NCI-H1105 treated with DMSO at 0.1 percent for 48 hours (cell line): ENCODE measurements at places on chromosomes 6 and 20.

- no peak for DNase-seq
Measured at GRCh38 chr6:57432157-57432556, 114.7 kb downstream of the PRIM2 start.

DNA sequence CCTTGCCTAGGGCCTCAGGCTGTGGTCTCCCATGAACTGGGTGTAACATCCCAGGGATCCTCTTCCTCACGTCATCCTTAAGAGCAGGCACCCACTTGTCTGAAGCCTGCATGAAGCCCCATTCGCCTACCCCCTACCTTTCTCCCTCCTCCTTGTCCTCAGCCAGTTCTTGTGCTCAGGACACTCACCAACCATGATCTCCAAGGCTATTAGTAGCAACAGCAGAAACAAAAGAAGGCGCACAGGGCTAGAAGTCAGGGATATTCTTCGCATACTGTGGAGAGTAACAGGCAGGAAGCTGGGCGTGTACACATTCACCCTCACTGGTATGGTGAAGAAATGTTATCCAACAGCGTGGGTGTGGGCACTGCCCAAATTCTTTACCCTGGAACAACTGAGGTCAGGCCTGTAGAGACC lies 7.3 kb downstream of the RAET1E start:
- DNase-seq = no peak

- DNase-seq = no peak
Measured at GRCh38 chr6:97456070-97456469, 173.1 kb upstream of the MMS22L start.

- no peak for DNase-seq
Measured at GRCh38 chr6:84866715-84867114, 102.3 kb upstream of the TBX18 start.

DNA sequence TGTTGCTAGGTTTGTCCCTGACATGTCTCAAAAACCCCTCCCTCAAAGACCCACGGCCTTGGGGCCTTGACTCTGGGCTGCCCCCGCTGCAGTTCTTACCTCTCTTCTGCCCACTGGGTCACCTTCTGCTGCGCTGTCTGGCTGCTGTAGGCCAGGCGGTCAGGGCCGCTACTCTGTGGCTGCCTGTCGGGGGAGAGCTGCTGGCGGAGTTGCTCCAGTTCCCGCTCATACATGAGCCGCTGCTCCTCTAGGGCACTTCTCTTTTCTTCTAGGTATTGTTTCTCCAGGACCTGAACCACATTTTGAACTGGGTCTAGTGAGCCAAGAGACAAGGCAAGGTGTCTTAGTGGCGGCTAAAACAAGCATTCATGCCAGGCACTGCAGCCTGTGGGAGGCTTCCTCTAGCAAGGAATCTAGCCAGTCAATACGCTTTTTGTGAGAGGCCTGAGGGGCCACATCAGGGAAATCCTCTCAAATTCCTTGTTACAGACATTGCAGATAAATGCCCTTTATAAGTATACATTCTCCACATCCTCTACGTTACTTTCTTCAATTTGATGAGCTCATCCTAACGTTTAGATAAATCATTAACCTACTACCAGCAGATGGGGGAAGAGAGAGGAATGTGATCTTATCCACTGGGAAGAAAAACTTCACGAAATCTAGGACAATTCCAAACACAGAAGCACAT lies 110.3 kb upstream of the NUP153 start:
- no peak for DNase-seq

GRCh38 chr6:76035713-76036112 lies 36.7 kb downstream of the IMPG1 start:
- DNase-seq = no peak
